ENCODE measurements at places on chromosomes 12 and 14.

GRCh38 chr14:96151242-96151641 lies 53.4 kb upstream of the BDKRB2 start:
- peak; percentile 7 for DNase-seq

DNA sequence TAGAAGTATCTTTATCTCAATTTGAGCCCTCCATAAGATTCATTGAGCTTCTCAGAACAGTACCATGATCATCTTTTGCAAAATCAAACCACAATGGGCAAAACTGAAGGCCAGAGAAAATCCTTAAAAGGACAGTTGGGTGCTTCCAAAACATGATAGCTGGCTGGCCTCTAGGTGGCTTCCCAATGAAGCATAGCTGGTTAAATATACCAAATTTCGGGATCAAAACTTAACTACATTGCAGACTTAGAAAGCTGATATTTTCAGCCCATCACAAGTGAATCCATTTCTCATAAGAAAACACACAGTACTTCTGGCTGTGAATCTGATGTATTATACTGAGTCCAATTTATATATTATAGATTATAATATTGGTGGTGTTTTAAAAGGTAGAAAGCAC lies 15.3 kb upstream of the PIK3C2G start:
- no peak for DNase-seq

DNA sequence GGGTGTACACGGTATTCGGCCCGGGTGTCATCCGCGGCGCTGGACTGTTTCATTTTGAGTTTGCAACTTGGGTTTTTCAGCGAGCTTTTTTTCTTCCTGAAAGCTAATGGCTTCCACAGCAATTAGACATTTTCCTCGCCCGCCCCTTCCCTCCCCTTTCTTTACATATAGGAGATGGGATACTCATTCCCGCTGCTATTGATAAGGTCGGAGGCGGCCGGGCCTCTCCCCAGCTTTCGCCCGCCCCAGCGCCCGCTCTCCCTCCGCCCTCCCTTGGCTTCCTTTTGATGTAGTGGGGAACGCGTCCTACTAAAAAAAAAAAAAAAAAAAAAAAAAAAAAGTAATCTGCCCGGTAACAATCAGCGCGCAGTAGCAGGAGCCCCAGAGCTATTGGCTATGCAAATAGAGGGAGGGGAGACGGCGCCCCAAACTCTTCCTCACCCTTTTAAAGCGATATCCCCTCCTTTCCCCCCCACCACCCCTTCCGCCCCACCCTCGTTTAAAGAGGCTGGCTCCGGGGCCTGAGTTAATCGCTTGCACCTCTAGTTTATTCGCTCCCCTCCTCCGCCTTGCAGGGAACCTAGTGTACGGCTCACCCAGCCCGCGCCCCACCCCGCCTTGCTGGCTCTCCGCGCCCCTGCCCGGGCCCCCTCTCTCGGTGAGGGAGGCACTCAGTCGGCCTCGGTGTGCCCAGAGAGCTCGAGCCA lies 1.7 kb upstream of the CCND2 start:
- DNase-seq, result peak; percentile 91

DNA sequence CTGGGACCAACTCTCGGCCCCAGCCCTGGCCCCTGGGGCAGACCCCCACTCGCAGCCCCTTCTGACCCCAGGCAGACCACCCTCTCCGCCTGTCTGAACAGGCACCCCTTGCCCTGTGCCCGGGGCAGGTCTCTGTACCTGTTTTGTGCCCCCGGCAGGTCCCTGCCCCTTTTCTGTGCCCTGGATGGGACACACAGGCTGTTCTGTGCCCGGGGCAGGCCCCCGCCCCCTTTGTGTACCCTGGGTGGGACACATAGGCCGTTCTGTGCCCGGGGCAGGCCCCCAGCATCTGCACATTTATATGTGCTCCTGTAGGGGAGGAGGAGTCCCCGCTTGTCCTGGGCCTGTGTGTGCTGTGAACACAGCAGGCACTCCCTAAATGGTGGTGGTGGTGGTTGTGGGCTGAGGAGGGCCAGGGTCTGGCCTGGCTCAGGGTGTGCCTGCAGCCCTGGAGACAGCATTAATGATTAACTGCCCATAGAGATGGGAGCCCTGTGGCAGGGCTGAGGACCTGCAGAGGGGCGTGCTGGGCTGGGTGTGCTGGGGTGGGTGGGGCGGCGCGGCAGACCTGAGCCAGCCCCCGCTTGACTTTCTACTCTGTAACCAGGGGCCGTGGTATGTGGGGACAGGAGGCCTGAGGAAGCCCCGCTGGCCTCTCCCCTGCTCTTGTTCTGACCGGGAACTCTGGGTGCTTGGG lies 3.7 kb downstream of the FBRSL1 start:
- DNase-seq, result no peak

DNA sequence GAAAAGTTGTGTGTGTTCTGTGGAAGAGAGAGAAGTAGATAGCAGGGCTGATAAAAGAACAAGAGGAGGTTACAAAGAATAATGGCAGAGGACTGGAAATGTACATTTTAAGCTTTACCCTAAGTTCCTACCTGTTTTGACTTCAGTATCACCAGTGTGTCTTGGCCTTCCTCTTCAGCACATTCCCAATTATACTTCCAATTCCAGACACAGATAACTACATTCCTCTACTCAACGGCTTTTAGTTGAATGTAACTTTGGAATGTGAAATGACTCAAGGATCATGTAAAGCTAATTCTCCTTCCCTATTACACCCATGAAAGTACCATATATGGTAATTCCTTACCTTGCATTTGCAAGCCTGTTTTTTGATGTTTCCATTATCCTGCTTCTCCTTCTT lies 5.0 kb downstream of the MGST1 start:
- DNase-seq, result no peak

GRCh38 chr14:101286271-101287018 lies 274.9 kb upstream of the DIO3 start:
- no peak for DNase-seq

- no peak for DNase-seq
Measured at GRCh38 chr14:99316281-99317163, 44.5 kb upstream of the BCL11B start.

GRCh38 chr14:30450631-30451545 lies 108.1 kb upstream of the G2E3 start:
- no peak for DNase-seq

DNA sequence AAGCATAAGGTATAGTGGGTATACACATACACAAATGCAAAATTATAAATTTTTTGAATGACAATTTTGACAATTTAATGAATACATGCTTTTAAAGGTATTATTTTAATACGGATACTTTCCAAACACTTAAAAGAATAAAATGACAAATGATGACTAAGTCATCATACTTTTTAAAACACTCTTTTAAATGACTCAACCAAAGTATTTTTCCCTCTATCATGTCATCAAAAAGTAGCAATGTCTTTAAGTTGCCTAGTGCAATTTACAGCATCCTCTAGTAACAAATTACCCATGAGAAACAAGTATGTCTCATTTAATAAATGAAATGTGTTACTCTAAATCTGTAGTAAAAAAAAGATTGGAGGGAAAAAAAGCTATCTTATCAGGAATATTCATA lies 73.3 kb downstream of the RPS6KA5 start:
- DNase-seq, result no peak

GRCh38 chr12:124393831-124394230 lies 98.9 kb downstream of the RFLNA start:
- DNase-seq, result no peak

DNA sequence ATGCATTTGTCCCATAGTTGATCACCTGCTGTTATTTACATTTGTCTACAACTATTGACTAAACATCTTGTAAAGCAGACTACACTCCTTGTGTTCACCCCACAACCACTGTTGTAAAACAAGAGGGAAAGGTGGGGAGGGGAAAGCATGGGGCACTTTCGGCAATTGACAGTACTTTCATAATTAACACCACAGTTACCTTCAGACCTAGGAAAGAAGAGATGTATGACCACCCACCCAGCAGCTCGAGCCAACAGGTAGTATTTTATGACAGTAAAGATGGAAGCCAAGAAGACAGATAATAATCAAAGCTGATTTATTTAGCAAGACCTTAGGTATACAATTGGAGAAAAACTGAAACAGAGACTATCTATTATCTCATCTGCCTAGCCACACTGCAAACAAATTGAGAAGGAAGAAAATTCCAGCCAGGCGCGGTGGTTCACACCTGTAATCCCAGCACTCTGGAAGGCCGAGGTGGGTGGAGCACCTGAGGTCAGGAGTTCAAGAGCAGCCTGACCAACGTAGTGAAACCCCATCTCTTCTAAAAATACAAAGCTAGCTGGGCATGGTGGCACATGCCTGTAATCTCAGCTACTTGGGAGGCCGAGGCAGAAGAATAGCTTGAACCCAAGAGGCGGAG lies 11.2 kb downstream of the HECTD4 start:
- DNase-seq, result no peak

- DNase-seq, result peak; percentile 37
Measured at GRCh38 chr14:104499784-104500760, 79.5 kb upstream of the C14orf180 start.

DNA sequence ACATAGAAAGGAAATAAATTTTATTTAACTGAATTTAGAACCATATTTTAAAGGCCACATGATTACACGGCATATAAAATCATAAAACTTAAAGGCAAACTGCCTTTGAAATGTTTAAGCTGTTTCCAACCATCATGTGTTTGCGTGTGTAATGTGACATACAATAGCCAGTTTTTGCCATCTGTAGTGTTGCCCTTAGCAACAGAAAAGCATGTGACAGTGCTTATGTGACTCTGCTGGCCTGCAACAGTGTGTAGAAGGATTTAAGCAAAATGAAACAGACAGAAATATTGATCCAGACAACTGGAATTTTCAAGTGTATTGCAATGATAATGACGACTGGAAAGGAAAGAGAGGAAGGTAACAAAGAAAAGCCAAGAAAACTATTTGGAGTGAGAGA lies 49.5 kb downstream of the TSPAN19 start:
- no peak for DNase-seq

DNA sequence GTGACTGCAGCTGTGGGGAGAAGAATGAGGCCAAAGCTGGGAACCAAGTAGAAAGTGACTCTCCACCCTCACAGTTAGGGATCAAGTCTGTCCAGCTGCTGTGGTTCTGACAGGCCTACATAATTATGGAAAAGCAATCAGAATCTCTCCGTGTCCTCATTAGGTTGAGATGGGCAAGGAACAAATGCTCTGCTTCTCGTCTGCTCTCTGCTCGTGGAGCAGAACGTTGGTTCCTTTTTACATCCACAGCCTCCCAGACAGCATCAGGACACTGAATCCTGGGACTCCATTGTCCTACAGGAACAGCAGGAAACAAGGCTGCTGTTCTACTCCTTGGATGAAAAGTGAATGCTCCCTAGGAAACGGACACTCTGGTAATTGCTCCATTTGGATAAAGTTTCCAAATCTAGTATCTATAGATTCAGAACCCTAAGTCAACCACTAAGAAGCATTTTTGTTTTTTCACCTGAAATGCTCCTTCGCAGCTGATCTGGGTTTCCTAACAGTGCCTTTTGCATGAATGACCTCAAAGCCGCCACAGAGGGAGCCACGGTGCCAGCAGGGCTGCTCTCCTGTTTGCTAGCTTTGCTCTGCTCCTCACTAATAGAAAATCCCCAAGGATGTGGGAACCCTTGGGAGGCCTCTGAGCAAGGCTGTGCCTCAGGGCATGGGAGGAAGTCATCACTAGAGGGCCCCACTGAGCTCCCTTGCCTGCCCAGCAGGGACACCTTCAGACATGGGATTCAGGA lies 102.0 kb downstream of the EGLN3 start:
- DNase-seq, result no peak

GRCh38 chr12:53676656-53677015 lies 753 bp upstream of the ATP5MC2 start:
- no peak for DNase-seq

- no peak for DNase-seq
Measured at GRCh38 chr14:26499546-26499945, 98.3 kb downstream of the NOVA1 start.

DNA sequence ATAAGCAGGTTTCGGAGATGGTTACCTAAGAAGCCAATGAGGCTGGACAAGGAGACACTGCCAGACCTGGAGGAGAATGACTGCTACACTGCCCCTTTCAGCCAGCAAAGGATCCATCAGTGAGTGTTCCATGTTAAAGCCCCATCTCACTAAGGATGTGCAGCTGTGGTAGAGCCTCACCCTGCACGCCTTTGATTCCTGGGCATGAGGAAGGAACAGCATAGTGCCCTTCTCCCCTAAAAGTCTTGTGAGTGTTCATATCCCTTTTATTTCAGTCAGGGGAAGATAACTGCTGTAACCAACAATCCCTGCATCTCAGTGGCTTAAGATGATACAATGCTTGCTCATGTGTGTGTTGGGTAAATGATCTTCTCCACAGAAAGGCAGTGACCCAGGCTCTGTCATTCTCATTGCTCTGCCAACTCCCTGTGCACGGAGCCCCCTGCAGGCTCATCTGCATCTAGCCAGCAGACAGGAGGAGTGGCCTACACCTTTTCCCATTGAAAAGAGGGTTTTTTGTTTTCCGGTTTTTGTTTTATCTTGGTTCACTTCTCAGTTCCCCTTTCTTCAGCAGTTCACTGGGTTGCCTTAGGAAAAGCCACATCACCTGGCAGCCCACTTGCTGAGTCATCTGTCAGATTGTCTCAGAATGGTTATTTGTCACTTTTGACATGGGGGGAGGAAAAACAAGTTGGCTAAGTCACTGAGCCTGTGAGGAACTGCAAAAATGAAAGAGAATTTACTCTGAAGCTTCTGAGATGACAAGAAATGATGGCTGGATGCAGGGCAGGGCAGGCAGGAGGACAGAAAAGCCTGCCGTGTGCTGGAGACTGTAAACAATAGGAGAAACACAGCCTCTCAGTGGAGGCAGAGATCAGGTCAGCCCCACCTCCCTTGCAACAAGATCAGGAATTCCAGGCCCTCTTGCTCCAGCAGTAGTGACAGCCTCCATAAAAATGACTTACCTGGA lies 193.3 kb downstream of the ANO4 start:
- DNase-seq, result no peak

- no peak for DNase-seq
Measured at GRCh38 chr12:6202846-6203245, 2.6 kb downstream of the CD9 start.

DNA sequence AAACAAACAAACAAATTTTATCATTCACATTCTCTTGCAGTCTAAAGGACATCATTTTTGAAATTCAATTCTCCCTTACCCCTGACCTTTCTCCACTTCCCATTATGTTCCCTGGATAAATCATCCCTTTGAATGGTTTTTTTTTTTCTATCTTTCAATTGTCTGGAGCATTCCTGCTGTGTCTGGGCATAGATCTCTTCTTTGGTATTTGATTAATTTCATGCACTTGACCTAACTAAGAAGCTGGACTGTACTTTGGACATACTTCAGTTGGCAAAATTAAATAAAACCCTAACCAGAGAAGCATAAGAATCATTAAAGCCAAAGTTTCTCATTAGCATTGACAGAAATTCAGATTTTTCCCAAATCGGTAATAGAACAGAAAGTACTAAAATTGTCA lies 163.6 kb upstream of the BMP4 start:
- DNase-seq, result no peak

GRCh38 chr12:68863109-68863770 lies 55.3 kb downstream of the MDM2 start:
- DNase-seq, result no peak

All from activated CD8-positive, alpha-beta memory T cell treated with anti-CD3 and anti-CD28 coated beads for 24 hours (primary cell).